ENCODE measurements at places on chromosomes 13 and 19. TPM values are rescaled to one million over a fixed set of nuclear protein-coding genes. Genes with fewer than 3 reads are reported as not detected.

DNA sequence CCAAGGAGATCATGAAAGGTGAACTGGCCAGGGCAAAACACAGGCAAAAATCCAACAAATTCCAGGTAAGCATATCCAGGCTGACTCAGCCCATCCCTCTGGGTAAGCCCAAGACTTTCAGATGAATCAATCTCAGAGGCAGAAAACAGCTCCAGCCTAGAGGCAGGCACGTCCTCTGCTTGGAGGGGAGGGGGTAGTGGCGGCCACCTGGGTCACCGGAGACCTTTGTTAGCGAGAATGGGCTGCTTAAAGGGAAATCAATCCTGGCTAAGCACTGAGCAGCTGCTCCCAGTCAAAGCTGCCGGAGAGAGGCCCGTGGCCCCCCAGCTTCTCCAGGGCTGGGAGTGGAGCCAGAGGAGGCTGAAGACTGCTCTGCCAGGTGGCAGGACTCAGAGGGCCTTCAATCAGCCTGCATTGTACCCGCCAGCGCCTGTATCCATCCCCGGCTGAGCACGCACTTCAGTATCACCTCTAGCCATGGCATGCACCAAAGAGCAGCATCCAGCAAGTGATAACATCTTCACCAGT lies 48.2 kb downstream of the PIN1 start:
- DNase-seq: peak; percentile 83

The IL11 gene
- 18.1 TPM for total RNA-seq

- no peak for DNase-seq
Observed at GRCh38 chr13:40114305-40114896, 458.9 kb downstream of the COG6 start.

GRCh38 chr13:75771818-75772217 lies 135.7 kb downstream of the LMO7 start:
- no peak for DNase-seq

The NCAN gene
- 186 TPM for total RNA-seq

DNA sequence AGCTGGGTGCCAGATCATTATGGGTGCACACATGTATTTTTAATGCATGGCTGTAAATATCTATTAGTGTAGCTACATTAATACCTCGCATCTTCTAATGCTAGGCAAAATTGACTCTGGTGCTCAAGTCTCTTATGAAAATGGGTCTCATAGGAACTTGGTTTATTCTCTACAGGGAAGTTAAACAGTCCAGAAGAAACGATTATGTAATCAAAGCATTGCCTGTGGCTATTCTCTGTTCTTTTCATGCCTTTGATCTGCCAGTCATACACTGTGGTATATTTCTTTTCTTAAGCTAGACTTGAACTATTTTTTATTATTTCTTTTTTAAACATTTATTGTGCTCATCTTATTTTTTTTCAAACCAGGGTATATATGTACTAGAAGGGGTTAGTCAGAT lies 1015.0 kb downstream of the SLITRK1 start:
- DNase-seq: no peak

- no peak for DNase-seq
Observed at GRCh38 chr13:79522583-79522982, 41.6 kb downstream of the NDFIP2 start.

The TMPRSS9 gene
- 0.29 TPM for total RNA-seq

GRCh38 chr19:52258426-52258825 lies 11.0 kb upstream of the ZNF766 start:
- no peak for DNase-seq

DNA sequence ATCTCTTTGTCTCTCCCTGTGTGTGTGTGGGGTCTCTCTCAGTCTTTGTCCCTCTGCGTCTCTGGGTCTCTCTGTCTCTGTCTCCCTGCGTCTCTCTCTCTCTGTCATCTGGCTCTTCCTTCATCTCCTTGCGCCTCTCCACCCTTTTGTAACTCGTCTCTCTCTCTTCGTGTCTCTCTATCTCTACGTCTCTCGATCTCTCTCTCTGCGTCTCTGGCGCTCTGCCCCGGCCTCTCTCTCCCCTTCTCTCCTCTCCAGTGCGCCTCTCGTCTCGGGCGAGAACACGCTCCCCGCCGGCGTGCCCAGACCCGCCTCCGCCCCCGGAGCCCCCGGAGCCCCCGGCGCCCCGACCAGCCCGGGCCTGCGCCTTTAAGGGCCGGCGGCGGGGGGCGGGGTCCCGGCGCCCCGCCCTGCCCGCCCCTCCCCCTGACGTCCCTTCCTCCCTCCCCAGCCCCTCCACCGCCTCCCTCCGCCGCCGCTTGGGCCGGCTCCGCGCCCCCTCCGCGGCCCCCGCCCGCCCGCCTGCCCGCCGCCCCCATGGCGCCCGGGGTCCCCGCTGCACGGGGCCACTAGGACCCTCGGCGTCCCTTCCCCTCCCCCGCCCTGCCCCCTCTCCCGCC lies at the start of gene MARK4:
TSS of gene MARK4 (plus strand) at position 440 of the 620 bp plus-strand sequence. CDS start 318 bp downstream, outside the sequence.
- peak; percentile 78 for DNase-seq

- no peak for DNase-seq
Observed at GRCh38 chr13:21383090-21383489, 76.0 kb downstream of the ZDHHC20 start.

DNA sequence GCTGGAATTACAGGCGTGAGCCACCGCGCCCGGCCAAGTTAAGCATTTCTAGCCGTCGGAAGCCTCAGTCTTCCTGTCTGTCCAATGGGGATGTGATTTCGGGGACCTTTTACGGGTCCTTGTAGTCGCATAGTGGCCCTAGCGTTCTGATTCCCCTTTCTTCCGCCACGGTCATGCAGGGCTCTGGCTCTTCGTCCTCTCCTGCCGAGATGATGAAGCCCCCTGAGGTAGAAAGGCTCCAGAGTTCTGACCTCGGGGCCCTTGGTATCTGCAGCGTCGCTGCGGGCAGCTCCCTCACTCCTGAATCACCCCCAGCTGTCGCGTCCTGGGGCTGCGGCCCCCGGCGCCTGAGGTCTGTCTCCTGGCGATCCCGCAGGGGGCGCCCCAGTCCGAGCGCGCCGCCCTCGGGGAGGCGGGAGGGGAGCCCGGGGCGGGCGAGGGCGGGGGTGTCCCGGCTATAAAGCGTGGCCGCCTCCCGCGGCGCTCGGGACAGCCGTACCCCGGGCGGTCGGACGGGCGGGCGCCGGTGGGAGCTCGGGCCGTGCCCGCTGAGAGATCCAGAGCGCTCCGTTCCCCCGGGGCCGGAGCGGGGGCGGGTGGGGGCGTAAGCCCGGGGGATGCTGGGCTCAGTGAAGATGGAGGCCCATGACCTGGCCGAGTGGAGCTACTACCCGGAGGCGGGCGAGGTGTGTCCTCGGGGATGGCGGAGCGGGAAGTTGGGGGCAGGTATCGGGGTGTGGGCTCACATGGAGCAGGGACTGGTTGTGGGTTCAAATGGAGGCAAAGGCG lies at the start of gene FOXA3:
TSS of gene FOXA3 (plus strand) at position 487 of the 789 bp plus-strand sequence. CDS start at position 618, 131 bp downstream.
- DNase-seq: peak; percentile 51

- DNase-seq: no peak
Observed at GRCh38 chr13:59442944-59443486, 720.7 kb downstream of the DIAPH3 start.

GRCh38 chr19:5290336-5291262 lies 50.0 kb downstream of the PTPRS start:
- no peak for DNase-seq

The STK24 gene
- total RNA-seq: 188 TPM

The CPT1C gene
- total RNA-seq: 133 TPM

DNA sequence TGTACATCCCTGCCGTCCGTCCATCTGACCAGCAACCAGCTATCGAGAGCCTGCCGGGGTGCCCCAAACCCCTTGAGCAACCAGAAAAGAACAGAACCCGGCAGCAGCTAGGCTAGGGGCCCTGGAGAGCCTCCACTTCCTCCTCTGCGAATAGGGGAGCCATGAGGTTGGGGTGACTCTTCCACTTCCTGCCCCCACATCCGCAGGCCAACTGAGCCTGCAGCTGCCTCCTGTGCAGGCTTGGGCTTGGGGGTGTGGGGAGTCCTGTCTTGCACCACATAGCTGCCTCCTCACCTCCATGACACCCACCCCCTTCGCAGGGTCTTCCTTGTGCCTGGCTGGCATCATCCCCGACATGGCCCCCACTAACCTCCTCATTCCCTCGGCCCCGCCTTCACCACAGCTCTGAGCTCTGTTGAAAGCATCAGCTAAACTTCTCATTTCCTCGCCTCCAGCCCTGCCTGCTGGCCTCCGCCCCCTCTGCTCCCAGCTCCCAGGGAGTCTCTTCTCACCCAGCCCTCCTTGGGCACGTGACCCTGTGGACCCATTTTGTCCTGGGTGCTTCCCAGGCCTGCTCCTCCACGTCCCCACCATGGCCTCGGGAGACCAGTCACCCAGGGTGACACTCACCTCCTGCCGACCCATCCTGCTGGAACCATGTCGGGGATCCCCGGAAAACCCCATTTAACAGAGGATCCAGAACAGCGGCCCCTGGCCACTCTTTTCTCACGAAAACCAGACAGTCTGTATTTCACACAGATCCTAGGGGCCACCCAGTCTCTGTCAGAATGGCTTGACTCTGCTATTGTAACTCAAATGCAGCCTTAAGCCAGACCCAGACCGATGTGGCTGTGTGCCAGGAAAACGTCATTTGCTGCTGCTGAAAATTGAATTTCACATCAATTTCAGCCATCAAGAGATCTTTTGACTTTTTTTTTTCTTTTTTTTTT lies 50.4 kb downstream of the MYO9B start:
- DNase-seq: peak; percentile 65

- DNase-seq: no peak
Observed at GRCh38 chr19:17688853-17689595, 870 bp upstream of the UNC13A start.

DNA sequence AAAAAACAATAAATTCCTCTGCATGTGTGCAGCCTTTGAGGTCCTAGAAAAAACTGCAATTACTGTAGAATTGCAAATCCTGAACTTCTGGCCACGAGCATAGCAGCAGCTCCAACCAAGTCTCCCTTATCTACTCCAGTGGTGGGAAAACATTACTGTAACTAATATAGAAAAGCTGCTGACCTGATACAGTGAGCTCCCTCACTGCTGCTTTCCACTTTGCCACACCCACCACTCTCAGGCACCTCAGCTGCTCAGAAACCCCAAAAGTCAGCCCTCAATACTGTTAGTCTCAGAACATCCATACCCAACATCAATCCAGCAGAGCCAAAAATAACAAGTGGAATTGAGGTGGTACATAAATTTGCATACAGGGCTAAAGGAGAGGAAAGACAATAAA lies 192.5 kb downstream of the POU4F1 start:
- DNase-seq: no peak

DNA sequence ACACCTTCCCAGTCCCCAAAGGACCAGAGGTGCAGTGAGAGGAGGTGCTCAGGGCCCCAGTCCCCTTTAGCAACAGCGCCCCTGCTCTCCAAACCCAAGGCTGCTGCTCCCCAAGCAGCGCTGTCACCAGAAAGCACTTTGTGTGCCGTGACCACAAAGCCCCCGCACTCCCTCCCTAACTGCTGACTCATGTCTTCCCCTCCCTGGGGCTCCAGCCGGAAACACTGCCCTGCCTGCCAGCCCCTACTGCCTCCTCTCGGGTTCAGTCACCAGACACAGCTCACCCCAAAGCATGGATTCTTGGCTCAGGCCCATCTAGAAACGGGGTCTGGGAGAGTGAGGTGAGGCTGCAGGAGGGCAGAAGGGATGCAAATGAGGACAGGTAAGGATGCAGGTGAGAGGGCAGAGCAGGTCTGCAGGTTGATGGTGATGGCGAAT lies 4.9 kb upstream of the TNFSF14 start:
- DNase-seq: no peak

DNA sequence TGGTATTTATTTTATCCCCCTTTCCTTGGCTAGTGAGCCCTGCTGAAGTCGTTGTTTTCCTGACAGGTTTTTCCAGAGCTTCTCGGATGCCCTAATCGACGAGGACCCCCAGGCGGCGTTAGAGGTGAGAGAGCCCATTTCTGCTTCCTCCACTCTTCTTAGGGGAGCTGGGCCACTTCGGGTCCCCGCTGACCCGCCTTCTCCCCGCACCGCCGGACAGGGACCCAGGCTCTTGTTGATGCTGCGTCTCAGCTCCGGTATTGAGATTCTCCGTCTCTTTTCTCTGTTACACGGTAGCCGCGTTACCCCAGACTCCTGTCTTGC lies 306 bp downstream of the SUGT1 start:
- DNase-seq: no peak

The CLIP3 gene
- total RNA-seq: 146 TPM

The AMER2 gene
- 1.5 TPM for total RNA-seq

GRCh38 chr13:20141238-20142022 lies 19.4 kb downstream of the GJA3 start:
- no peak for DNase-seq

The GPR4 gene
- total RNA-seq: not detected

The CGB1 gene
- total RNA-seq: not detected

The OVOL3 gene
- not detected for total RNA-seq

GRCh38 chr19:16589917-16590316 lies 17.7 kb upstream of the SLC35E1 start:
- DNase-seq: no peak

The REXO1 gene
- 65.7 TPM for total RNA-seq

The KRI1 gene
- 24.1 TPM for total RNA-seq

The ZNF576 gene
- total RNA-seq: 15.0 TPM

DNA sequence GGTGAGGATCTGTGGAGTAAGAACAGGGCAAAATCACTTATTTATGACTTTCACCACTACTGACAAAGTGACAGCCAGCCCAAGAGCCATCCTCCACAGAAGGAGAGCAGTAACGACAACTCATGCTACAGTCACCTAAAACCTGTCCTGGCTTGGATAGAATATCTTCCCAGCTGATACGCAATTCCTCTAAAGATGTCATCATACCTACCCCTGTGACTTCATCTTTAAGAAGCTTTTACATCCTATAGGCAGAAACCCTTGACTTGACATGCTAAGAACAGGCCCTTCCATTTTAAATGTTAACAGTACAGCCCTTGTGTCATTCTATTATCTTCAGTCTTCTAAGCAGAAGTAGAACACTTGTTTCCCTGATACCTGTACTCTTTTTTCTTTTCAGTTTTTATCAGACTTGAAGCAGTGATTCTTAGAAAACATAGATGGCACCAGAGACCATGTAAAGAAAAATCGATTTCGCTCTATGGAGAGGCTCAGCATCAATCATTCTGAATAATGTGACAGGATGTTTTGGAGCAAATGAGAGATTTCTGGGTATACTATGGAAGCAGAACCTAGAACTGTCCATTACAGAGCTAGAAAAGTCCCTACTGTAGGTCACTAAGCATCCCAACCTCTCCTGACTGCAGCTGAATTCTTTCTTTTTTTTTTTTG lies 20.1 kb downstream of the STOML3 start:
- no peak for DNase-seq
